ENCODE measurements at places on chromosomes 12 and 14.

DNA sequence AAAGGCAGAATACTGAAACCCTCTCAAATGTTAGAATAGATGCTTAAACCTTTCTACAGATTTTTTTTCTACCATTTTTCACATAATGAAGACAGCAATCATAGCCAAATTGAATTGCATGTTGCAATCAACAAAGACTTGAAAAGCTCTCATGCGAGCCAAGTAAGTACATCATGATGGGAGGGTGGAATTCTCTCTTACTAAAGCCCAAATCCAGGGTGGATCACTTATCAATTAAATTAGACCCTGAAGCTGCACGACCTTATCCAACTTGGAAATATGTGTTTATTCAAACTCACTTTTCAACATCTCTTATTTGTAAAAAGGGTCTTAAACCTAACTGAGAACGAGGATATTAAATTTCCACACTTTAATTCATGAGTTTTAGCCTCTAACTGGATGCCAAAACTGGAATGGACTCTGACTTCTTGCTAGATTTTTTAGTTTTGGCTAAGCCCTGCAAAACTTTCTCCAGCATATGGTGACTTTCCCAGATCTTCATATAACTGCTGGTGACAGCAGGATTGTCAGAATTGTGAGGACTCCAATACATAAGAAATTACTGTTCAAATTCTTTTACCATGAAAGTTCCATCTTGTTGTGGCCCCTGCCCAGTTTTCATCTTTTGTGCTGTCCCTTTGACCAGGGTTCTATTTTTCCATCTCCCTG is 53.6 kb downstream of the HECTD4 start:
- no peak overlapping the region for H3K4me3 ChIP-seq
- DNase-seq = no peak

GRCh38 chr14:77542421-77543239 is 44.0 kb upstream of the ISM2 start:
- no peaks in the 10 kb centered on the region for H3K36me3 ChIP-seq
- H3K27ac ChIP-seq = peak overlapping the region; percentile 55
- no peaks in the 10 kb centered on the region for H3K4me1 ChIP-seq

GRCh38 chr12:12551115-12551514 is 11.5 kb downstream of the DUSP16 start:
- no peaks in the 10 kb centered on the region for H3K4me1 ChIP-seq
- no peak for DNase-seq
- H3K27ac ChIP-seq = no peak overlapping the region
- peaks cover 3% of the 10 kb centered on the region for H3K36me3 ChIP-seq

- peaks cover 14% of the 10 kb centered on the region for H3K4me1 ChIP-seq
- H3K27me3 ChIP-seq = no peaks in the 10 kb centered on the region
- H3K36me3 ChIP-seq = no peaks in the 10 kb centered on the region
- H3K27ac ChIP-seq = no peak overlapping the region
Observed at GRCh38 chr12:68638721-68639395, 28.2 kb downstream of the RAP1B start.

DNA sequence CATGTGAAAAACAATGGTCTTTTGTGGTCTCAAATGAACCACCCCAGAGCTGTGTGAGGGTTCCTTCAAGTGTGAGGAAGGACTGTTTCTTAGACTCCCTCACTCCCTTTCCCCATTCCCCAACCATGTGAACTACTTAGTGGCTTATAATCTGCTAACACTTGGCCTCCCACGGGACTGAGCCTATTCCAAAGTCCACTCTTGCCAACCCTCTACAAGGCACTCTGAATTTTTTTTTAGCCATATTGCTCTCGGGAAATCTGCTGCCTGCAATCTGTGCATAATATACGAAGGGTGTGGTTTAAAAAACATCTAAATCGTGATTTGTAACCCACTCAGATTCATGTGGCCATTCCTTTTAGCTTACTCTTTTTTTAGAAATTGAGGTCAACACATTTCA is 2.6 kb downstream of the SVOP start:
- H3K4me3 ChIP-seq = no peak overlapping the region
- no peaks in the 10 kb centered on the region for H3K4me1 ChIP-seq
- no peak overlapping the region for H3K27ac ChIP-seq
- H3K27me3 ChIP-seq = no peaks in the 10 kb centered on the region

- H3K27me3 ChIP-seq = no peaks in the 10 kb centered on the region
- no peak overlapping the region for H3K27ac ChIP-seq
- no peaks in the 10 kb centered on the region for H3K4me1 ChIP-seq
- H3K36me3 ChIP-seq = peaks cover 82% of the 10 kb centered on the region
- H3K4me3 ChIP-seq = no peak overlapping the region
Observed at GRCh38 chr12:71610031-71610795, 53.4 kb downstream of the ZFC3H1 start.

DNA sequence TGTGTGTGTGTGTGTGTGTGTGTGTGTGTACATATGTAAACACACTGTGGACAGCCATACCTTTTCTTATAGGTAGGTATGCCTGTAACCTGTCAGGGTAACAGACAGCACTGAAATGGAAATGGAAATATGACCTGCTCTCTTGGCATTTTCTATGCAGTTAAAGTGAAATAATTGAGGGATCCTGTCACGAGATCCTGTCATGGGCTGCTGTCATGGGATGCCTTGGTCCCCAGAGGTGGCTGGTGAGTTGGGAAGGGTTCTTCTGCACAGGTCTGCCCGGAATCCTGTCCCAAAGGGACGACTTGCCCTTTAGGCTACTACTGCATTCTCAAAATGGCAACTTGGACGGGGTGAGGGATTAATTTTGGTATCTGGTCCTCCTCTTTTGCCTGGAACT is 47.3 kb downstream of the ELK3 start:
- H3K27ac ChIP-seq = peak overlapping the region; percentile 71
- H3K4me1 ChIP-seq = no peaks in the 10 kb centered on the region
- no peaks in the 10 kb centered on the region for H3K36me3 ChIP-seq
- H3K4me3 ChIP-seq = no peak overlapping the region
- H3K27me3 ChIP-seq = no peaks in the 10 kb centered on the region

DNA sequence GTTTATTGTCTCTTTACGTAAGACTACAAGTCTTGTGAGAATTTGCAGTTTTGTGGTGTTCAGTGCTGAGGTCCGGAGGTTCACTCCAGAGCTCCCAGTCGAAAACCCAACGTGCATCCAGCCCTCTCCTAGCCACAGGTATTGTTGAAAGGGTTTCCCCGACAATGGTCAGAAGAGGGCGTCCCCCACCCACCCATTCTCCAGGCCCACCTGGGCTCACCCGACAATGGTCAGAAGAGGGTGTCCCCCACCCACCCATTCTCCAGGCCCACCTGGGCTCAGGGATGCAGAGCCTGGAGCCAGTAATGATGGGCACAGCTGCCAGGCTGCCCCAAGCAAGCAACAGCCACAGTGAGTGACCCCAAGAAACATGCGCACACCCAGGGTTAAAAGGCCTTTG is 126.8 kb upstream of the EVL start:
- no peak overlapping the region for H3K27ac ChIP-seq
- no peak overlapping the region for H3K4me3 ChIP-seq
- no peaks in the 10 kb centered on the region for H3K27me3 ChIP-seq
- DNase-seq = no peak
- no peaks in the 10 kb centered on the region for H3K4me1 ChIP-seq
- H3K36me3 ChIP-seq = no peaks in the 10 kb centered on the region

- no peaks in the 10 kb centered on the region for H3K27me3 ChIP-seq
- peaks cover 29% of the 10 kb centered on the region for H3K36me3 ChIP-seq
- no peaks in the 10 kb centered on the region for H3K4me1 ChIP-seq
- no peak overlapping the region for H3K27ac ChIP-seq
- H3K4me3 ChIP-seq = no peak overlapping the region
Observed at GRCh38 chr14:50619569-50620141, 48.5 kb downstream of the SAV1 start.

- H3K4me3 ChIP-seq = no peak overlapping the region
- no peak for DNase-seq
- H3K27ac ChIP-seq = no peak overlapping the region
- H3K36me3 ChIP-seq = no peaks in the 10 kb centered on the region
- no peaks in the 10 kb centered on the region for H3K27me3 ChIP-seq
Observed at GRCh38 chr14:88245321-88245720, 77.7 kb downstream of the KCNK10 start.

DNA sequence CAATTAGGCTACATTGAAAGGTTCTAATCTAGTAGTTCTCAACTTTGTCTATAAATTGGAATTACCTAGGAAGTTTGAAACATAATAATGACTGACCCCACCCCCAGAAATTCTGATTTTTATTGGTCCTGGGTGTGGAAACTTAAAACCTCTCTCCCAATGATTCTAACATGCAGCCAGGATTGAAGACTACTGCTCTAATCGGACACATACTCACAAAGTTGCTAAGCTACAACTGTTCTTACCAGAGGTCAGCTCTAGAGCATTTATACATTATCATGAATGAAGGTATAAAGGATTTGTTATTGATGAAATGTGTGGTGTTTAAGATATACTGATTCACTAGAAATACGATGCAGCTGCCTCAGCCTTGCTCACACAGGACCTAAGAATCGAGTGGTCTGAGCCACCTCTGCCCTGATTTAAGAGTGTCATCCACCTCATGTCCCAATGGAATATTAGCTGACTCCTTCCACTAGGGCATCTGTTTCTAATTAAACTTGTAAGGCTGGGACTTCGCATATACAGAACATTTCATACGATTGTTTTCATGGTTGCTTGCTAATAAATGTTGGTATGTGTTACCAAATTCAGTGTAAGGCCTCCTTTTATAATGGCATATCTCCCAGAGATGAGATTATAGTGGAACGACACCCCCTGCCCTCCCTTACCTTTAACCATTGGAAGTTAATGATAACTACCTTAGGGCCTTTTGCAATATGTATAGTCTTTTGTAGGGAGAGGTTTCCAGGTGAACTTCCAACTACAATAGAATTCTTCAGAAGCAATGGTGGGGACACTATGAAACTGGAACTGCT is 410.8 kb upstream of the PDE3A start:
- no peak overlapping the region for H3K4me3 ChIP-seq
- H3K4me1 ChIP-seq = no peaks in the 10 kb centered on the region
- DNase-seq = no peak
- H3K27me3 ChIP-seq = no peaks in the 10 kb centered on the region
- no peak overlapping the region for H3K27ac ChIP-seq

DNA sequence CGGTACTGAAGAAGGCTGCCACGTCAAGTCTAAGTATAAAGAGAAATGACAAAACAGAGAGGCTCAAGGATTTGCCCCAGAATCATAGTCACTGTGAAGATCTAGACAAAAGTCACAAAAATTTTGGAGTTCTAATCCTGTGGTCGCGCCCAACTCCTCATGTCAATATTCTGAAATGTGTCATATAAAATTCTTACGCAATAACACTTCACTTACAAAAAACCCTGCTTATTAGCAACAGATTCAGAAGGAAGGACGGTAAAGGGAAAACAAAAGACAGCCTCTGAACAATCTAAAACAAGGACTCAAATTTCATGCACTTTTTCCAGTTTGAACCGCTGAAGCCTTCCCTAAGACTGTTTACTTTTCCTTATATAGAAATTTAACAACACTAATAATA is 94.7 kb downstream of the TSPAN8 start:
- H3K27ac ChIP-seq = no peak overlapping the region
- no peaks in the 10 kb centered on the region for H3K4me1 ChIP-seq
- H3K27me3 ChIP-seq = no peaks in the 10 kb centered on the region
- no peaks in the 10 kb centered on the region for H3K36me3 ChIP-seq
- no peak for DNase-seq

DNA sequence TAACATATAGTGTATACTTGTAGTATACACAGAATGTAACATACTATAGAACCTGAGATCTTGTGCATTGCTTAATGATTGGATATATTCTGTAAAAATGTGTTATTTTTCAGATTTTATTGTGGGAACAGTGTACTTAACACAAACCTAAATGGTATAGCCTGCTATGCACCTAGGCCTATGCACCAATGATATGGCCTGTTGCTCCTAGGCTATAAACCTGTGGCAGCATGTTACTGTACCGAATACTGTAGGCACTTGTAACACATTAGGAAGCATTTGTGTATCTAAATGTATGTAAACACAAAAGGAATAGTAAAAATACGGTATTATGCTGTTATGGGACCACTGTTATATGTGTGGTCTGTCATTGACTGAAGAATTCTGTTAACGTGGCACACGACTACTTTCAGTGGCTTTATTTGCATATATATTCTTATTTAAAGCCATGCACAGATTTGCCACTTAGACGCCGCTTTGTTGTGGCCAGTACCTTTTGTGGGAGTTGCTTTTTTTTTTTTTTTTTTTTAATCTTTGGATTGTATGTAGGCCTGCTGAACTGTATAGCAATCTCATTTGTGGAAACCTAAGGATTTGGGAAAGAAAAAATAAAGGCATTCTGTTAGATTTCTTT is 7.4 kb downstream of the PAPOLA start:
- H3K4me1 ChIP-seq = peaks cover 6% of the 10 kb centered on the region
- DNase-seq = no peak
- no peaks in the 10 kb centered on the region for H3K36me3 ChIP-seq
- no peak overlapping the region for H3K4me3 ChIP-seq
- H3K27me3 ChIP-seq = no peaks in the 10 kb centered on the region

DNA sequence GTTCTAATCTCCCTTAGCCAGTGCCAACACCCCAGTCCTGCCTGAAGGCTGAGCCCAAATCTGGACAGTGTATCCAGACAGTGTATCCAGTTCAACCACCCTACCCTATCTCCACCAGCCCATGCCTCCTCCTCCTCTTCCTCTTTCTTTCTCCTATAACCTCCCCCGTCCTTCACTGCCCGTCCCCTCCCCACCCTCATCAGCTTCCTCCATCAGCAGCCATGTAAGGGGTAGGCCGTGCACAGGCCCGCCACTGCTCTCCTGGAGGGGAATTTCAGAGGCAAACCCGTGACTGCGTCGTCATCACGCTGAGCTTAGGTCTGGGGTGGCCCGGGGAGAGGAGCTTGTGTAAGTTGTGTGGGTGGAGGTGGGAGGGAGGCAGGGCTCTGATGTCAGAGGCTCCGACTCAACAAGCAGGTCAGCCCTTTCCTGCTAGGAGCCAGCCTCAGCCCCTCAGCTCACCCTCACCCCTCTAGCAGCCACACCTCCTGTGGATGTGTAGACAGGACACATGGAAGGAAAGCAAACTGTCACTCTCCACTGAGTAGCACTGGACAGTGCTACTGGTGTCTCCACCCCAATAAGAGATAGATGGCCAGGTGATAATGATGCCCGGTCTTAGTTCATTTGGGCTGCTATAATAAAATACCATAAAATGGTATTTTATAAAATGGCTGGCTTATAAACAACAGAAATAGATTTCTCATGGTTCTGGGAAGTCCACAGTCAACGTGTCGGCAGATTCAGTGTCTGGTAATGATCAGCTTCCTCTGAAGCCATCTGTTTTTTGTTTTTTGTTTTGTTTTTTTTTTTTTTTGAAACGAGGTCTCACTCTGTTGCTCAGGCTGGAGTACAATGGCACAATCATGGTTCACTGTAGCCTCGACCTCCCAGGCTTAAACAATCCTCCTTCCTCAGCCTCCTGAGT is 50.5 kb downstream of the IRF2BPL start:
- no peaks in the 10 kb centered on the region for H3K36me3 ChIP-seq
- H3K4me3 ChIP-seq = no peak overlapping the region
- no peaks in the 10 kb centered on the region for H3K27me3 ChIP-seq
- DNase-seq = no peak
- no peak overlapping the region for H3K27ac ChIP-seq

GRCh38 chr14:93941293-93941910 is 14.3 kb downstream of the FAM181A start:
- H3K36me3 ChIP-seq = no peaks in the 10 kb centered on the region
- H3K4me3 ChIP-seq = no peak overlapping the region
- H3K27me3 ChIP-seq = peaks cover 18% of the 10 kb centered on the region
- no peak overlapping the region for H3K27ac ChIP-seq
- peaks cover 11% of the 10 kb centered on the region for H3K4me1 ChIP-seq

Measured in tibial nerve (tissue), 4 donors.